ENCODE measurements at places on chromosomes 3 and 15.

DNA sequence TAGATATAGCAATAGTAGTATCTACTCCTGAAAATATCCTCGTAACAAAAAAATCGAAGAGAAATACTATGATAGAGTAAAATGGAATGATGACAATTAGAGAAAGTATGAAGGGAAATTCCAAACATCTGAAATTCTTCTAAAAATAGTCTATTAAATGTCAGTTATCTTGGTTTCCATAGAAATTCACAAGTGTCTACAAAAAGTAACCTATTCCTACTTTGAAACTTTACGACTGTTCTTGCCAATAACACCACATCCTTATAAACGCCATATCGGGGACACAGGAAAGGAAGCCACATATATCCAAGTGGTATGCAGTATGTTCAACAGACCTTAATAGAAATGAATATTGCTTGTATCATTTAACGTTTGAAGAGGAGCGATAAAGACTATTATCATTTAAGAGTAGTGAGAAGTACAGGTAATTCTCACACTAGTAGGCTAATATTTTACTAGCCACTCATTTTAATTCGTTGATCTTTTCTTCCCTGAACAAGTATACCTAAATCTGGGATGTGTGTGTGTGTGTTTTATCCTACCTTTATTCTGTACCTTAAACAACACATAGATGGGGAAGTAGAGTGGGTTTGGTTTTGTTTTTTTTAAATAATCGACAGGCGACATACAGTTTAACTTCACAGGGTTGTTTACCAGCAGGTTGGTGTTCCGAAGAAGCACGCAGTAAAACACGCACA is 1.2 kb downstream of the GPR176 start:
- DNase-seq = no peak

DNA sequence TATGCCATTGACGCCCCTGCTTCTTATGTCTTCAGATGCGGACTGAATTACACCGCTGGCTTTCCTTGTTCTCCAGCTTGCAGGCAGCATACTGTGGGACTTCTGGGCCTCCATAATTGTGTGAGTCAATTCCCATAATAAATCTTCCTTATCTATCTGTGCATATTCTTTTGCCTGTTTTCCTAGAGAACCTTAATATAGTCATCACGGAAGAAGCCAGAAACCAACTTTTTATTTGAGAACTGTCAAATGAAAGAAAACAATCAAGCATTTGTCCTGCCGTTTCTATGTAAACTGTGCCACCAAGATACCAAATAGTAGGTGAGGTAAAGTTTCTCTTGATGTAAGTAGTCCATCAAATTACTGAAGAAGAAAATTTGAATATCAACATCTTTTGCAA is 51.8 kb upstream of the B3GALNT1 start:
- no peak for DNase-seq

GRCh38 chr3:66138336-66139313 is 82.2 kb upstream of the SLC25A26 start:
- DNase-seq = no peak

DNA sequence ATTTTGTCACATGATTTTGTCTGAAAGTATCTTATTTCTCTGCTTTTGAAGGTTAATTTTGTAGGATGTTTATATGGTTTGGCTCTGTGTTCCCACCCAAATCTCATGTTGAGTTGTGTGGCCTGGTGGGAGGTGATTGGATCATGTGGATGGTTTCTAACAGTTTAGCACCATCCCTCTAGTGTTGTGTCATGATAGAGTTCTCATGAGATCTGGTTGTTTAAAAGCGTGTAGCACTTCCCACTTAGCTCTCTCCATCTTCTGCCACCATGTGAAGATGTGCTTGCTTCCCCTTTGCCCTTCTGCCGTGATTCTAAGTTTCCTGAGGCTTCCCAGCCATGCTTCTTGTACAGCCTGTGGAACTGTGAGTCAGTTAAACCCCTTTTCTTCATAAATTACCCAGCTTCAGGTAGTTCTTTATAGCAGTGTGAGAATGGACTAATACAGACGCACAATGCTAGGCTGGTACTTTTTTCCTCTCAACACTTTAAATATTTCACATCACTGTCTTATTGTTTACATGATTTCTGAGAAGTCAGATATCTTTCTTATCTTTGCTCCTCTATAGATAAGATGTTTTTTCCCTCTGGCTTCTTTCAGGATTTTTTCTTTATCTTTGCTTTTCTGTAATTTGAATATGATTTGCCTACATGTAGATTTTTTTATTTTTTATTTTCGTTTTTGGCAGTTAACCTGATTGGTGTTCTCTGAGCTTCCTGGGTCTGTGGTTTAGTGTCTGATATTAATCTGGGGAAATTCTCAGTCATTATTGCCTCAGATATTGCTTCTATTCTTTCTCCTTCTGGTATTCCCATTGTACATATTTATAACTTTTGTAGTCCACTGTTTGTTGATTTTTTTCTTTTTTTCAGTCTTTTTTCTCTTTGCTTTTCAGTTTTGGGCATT is 22.2 kb downstream of the BTD start:
- no peak for DNase-seq

DNA sequence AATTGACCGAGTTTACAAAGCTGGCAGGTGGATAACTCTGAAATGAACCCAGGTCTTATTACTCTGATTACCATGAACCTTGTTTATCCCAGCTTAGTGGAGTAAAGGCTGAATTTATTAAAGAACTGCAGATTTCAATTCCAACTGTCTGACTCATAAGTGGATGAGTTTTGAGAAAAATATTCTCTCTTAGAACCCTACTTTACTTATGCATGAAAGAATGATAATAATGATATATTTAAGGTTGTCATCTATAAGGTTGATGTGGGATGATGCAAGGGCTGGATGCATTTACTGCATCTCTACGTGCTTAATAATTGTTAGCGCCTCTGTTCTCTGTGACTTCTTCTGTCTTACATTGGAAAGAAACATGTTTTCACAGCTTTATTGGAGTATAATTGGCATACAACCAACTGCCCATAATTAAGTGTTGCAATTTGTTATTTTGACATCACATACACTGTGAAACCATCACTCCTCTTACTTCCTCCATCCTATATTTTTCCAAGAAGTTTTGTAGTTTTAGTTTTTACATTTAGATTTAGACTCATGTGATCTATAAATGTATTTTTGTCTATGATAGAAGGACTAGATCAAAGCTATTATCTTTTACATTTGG is 771.2 kb upstream of the ARRDC4 start:
- no peak for DNase-seq

- no peak for DNase-seq
Measured at GRCh38 chr3:42778644-42779043, 5.6 kb upstream of the CCDC13 start.

DNA sequence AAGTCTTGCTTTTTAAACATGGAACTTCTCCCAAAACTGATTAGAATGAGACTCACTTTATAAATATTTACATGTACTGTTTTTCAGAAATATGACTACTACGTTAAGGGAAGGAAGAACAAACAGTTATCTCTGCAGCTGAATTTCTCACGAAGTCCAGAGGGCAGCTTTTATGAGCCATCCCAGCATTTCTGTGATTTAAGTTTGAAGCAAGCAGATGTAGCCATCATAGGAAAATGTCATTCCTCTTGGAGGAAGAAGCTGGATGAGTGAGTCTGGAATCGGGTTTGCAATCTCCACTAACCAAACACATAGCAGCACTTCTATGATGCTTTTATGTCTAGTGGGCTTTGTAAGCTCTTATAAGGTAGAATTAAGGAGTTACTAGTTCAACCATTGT is 53.7 kb downstream of the SCN11A start:
- no peak for DNase-seq
